ENCODE measurements at places on chromosomes 6 and 20.

DNA sequence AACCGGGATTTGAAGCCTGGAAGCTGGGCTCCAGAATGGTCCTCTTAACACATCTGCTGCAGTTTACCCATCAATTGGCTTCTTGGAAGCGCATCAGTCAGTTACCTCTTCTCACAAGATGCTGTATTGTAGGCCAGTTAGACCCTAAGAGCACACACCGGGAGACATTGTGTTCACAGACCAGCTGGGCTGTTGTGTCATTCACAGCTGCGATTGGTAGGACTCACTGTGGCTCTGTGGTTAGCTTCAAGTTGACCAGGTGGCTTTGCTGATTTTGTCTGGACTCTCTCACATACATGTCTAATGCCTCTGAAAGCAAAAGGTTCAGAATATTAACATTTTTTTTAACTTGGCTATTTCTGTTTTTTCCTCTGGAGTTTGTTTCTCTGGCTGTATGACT is 64.8 kb downstream of the SNX9 start:
- no peak for DNase-seq

- DNase-seq, result no peak
Observed at GRCh38 chr6:153931431-153931830, 107.6 kb upstream of the OPRM1 start.

- no peak for DNase-seq
Observed at GRCh38 chr6:89260310-89260709, 43.2 kb upstream of the GABRR1 start.

GRCh38 chr6:3990692-3991491 is 88.0 kb downstream of the FAM217A start:
- DNase-seq, result peak; percentile 64

GRCh38 chr20:44056010-44056698 is 130.8 kb downstream of the JPH2 start:
- peak; percentile 57 for DNase-seq

DNA sequence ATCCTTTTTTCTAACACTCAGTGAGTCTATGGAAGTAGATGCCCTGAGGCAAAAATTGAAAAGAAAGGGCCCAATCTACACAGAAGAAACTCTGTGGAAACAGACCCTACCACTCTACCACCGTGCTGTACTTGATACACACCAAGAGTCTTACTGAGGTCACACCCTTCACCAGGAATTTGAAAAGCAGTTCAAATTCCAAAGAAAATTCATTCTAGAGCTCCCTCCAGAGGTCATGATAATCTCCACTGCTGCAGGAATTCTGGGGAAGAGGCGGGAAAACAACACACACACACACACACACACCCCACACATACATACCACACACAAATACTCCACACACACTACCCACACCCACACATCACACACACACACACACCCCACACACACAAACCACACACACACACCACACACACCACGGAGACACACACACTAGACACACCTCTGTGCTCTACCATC is 336.8 kb downstream of the HDGFL1 start:
- DNase-seq, result no peak

DNA sequence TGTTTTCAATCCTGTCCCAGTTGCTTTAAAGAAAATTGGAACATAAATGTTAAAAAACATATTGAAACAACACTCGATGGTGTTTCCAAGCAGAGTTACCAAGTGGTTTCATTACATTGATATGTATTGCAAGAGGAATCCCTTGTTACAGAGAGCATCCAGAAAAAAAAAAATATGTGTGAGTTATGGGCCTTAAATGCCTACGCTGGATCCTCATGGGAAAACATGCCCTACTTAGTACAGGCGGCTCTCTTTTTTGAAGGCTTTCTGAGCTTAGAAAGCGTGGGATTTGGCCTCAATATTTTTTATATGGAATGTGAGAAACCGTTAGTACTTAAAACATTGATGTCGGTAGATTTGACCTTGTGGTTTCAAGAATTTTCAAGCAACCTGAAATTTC is 26.1 kb downstream of the BTBD3 start:
- DNase-seq, result no peak

GRCh38 chr20:52722926-52723688 is 249.1 kb upstream of the TSHZ2 start:
- DNase-seq, result no peak

GRCh38 chr6:6676910-6677441 is 88.5 kb downstream of the LY86 start:
- DNase-seq, result peak; percentile 77

GRCh38 chr20:36684747-36685146 is 38.8 kb upstream of the SLA2 start:
- DNase-seq, result no peak

DNA sequence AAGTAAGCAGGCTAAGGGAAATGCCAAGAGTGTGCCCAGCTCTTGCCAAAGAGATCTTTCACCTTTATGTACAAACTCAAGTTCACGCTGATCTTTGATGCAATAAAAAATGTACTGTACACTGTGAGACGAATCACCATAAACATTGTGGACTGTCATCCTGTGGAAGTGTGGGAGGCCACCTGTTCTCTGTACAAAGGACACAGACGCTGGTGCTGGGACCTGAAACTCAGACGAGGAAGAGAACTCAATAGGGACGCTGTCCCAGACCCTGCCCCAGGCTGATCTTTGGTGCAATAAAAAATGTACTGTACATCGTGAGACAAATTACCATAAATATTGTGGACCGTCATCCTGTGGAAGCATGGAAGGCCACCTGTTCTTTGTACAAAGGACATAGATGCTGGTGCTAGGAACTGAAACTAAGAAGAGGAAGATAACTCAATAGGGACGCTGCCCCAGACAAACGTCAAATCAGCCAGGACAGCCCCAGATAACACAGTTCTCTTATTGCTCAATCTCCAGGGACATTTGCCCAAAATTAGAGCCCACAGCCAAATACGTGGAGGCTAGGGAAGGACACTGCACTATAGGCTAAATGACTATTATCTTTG is 312.7 kb upstream of the SGK1 start:
- no peak for DNase-seq

DNA sequence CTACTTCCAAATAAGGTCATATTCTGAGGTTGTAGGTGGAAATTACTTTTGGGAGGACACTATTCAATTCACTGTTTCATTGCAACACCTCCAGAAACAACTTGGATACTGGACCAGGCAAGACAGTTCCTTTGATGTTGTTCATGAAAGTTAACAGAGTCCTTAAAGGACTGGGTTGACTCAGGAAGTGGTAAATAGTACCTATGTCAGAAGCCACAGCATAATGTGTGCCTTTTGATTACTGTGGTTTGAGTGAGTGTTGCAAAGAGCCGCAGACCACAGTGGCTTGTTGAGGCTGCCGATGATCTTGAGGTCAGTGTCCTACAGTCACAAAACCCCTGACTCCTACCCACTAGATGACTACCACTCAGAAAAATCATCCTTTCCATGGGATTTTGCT is 10.9 kb downstream of the IL20RA start:
- DNase-seq, result peak; percentile 76

DNA sequence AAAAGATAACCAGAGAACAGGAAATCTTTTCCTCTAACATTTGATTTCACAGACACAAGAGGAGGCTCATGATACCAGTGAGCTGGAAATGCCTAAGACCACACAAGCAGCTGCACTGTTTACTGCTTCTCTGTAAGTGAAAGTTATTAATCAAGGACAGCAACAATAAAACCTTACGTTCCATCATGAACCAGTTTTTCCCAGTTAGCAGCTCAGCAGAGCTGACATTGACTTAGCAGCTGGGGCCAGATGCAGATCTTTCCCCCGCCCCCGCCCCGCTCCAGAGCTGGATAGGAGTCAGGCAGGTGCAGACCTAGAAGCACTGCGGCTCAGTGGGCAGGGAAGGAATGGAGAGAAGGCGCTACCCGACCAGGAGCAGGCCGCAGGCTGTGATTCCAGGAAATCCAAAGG is 275.2 kb downstream of the GMDS start:
- no peak for DNase-seq

DNA sequence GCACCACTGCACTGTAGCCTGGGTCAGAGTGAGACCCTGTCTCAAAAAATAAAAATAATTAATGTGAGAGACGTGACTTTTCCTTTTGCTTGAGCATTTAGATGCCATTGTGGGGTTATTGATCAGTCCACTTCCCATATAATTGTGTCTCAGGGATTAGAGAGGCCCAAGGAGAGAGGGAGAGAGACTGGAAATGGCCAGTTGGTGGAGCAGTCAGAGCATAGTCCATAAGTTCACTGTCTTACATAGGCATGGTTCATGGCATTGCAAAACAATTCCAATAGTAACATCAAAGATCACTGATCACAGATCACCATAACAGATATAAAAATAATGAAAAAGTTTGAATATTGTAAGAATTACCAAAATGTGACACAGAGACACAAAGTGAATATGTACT is 15.2 kb upstream of the SDHAF4 start:
- no peak for DNase-seq

- no peak for DNase-seq
Observed at GRCh38 chr6:35058358-35058675, 82.8 kb downstream of the TCP11 start.

GRCh38 chr6:113873043-113873667 is 16.0 kb downstream of the MARCKS start:
- no peak for DNase-seq

DNA sequence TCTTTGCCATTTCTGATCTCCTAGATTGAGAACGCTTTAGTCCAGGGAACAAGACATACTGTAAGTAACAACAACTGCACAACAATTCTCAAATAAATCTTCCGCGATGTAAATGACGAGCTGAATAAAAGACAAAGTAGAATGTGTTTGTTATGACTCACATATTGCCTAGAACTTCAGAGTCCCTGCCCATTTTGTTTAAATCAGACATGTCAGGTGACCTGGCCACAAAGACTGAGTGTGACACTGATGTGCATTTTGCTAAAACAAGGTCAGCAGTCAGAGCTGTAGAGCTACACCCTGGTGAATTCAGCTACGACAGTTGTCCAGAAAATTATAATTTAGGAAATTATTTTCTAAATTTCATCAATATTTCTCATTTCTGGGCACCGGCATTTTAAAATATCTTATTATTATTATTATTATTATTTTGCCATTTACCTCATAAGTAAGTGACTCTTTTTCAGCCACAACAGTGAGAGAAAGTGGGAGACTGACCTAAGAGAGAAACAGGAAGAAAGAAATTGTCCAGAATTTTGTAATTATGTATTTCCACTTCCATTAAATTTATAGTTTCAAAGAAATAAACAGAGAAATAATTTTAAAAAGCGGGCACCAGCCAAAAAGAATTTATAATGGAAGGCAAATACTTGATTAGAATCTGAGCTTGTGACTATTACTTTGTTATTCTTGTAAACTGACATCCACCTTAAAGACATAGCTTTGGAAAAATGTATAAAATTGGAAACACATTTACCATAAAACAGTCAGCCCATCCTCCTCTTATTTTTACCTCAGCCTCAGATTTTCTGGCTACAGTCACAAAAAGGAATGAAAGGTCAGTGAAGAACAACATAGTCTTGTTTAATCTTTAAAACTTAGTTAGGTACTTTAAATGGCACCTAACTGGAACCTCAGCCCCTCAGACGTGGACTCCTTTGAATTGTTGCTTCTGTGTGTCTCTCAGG is 157.0 kb upstream of the CITED2 start:
- DNase-seq, result peak; percentile 71

DNA sequence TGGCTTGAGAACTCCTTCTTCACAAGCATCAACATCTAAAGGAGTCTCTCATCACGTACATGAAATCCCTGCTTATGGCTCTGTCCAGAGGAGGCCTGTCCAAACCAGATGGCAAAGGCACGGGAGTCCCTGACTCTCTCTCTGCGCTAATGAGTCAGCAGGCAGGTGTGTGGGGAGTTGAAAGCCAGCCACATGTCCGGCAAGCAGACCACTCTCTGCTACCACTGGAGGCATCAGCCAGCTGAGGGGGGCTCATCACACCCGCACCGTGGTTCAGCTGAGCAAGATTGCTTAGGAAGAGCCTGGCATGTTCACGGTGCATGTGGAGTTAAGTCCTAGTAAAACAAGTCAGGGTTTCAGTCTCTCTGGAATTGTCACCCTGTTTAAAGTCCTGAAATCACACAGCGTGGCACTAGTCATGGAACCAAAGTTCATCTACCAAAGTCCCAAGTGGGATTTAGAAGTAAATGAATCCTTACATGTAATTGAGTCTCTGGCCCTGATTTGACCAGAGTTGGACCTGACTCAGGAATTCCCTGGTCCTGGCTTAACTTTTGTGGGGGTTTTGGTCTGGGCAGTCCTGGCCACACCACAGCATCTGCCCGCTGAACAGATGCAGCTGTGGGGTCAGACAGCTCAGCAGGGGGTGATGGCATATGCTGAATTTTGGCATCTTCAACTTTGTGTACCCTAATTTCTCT is 155.2 kb upstream of the RIN2 start:
- DNase-seq, result no peak

- DNase-seq, result no peak
Observed at GRCh38 chr6:112251171-112251875, 3.0 kb downstream of the LAMA4 start.

DNA sequence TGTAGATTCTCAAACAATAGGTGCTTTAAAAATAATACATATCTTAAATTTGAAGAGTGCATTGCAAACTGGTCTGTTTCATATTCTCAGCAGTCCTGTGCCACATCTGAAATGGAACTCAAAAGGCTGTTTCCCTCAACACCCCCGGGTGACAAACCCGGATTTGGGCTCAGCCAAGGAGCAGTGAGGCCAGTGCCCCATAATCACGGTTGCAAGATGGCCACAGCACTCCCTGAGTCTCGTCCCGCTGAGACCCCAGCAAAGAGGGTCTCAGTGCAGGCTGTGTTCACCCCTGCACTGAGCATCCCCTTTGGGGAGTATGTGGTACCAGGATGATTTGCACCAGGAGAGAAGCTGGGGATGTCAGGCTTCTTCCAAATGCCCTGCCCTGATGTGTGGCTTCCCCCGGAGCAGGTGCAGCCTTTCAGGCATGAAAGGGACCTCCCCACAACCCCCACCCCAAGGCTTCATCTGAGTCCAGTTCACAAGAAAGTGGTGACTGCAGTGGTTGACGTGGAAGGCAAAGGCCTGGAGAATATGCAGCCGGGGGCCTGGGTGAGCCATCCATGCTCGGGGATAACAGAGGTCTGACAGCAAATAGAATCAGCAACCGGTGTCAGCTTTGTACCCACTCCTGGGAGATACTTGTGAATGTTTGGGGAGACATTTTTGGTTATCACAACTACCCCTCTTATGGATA is 202.9 kb downstream of the SYNDIG1 start:
- DNase-seq, result no peak

DNA sequence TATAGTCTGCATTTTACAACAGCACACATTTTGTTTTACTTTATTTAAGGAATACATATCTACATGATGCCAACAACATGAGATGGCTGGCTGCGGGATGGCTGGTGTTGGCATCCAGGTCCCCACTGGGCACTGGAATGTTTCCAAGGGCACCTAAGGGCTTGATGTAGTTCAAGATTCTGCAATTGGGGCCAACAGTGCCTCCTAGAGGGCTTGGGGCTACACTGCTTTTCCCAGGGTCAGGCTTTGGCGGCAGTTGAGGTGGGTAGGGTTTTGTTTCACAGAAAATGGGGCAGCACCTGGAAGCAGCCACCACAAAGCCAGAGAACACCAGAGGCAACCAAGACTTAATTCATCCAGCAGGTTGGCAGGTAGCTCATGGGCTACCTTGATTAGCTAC is 202.2 kb upstream of the PRND start:
- no peak for DNase-seq

GRCh38 chr6:167990016-167990945 is 7.2 kb upstream of the KIF25 start:
- DNase-seq, result no peak
